ENCODE measurements at places on chromosomes 7 and 10.

- no peak for DNase-seq
Observed at GRCh38 chr10:60950300-60950699, 6.3 kb upstream of the RHOBTB1 start.

DNA sequence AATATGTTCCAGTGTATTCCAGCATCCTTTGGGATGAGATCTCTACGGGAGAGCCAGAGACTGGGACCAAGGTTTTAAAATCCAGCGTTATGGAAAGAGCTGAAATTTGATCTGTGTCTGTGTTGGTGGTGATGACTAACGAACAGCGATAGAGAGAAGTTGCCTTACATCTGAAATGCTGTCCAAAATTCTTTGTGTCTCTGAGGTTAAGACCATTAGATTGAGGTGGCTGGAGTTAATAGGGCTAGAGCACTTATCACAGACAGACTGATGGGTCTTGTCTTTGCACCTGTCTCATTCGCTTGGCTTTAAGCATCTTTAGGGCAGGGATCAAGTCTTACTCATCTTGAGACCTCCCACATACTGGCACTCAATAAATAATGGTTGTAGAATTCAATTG lies 41.0 kb upstream of the RAPGEF5 start:
- DNase-seq: no peak

- no peak for DNase-seq
Observed at GRCh38 chr10:69965919-69966662, 86.6 kb upstream of the MACROH2A2 start.

DNA sequence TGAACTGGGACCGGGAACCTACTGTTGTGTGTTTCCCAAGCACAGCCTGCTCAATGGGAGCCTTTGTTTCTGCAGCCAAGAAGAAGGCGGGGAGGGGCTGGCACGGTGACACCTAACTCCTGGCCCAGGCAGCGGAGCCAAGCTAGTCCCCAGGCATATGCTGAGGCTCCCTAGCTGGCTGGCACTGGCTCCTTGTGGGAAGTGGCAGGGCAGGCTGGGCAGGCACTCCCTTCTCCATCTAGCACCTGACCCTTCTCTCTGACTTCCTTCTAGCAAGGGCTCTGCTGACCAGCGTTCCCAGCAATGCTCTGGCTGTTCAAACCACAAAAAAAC lies 325.0 kb downstream of the PLXNA4 start:
- no peak for DNase-seq

DNA sequence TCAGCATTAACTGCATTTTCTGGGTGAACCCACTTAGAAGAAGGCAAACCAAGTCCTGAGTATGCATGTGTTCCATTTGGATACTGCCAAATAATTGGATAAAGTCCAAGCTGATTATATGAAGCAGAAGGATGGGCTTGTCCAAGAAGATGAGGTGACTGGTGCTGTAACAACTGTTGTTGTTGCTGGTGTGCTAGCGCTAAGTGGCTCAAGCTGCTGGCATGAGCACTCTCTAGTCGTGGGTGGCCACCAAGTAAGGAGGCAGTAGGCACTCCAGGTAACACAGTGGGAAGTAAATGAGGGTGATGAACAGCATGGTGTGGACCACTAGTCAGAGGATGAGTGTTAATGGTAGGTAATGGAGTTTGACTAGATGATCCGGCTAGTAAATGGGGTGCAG lies 80.4 kb downstream of the NRBF2 start:
- no peak for DNase-seq

GRCh38 chr7:105849122-105849855 lies 27.1 kb downstream of the ATXN7L1 start:
- DNase-seq: no peak

DNA sequence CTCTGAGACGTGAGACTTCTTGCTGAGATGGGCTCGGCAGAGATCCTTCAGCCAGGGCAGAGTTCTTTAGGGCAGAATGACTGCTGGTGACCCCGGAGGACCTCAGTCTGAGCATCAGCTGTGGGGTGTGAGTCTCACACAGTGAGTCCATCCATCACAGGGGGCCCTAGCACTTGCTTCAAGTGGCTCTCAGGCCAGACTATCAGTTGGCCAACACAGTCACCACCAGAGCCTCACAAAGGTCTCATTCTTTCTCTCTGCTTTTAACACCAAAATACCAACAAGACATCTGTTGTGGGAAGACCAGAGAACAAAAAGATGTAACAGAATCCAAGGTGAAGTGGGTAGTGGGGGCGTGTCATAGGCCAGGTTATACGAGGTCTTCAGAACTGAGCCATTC lies 345.6 kb upstream of the NRP1 start:
- no peak for DNase-seq

- no peak for DNase-seq
Observed at GRCh38 chr7:40483630-40484029, 348.8 kb downstream of the SUGCT start.

GRCh38 chr10:89245802-89246201 lies 5.8 kb downstream of the LIPA start:
- no peak for DNase-seq

GRCh38 chr7:45921699-45922519 lies 837 bp upstream of the IGFBP3 start:
- peak; percentile 71 for DNase-seq

- peak; percentile 69 for DNase-seq
Observed at GRCh38 chr7:134593530-134594392, 44.9 kb downstream of the AKR1B15 start.

- peak; percentile 4 for DNase-seq
Observed at GRCh38 chr7:12162415-12163113, 48.5 kb upstream of the TMEM106B start.

DNA sequence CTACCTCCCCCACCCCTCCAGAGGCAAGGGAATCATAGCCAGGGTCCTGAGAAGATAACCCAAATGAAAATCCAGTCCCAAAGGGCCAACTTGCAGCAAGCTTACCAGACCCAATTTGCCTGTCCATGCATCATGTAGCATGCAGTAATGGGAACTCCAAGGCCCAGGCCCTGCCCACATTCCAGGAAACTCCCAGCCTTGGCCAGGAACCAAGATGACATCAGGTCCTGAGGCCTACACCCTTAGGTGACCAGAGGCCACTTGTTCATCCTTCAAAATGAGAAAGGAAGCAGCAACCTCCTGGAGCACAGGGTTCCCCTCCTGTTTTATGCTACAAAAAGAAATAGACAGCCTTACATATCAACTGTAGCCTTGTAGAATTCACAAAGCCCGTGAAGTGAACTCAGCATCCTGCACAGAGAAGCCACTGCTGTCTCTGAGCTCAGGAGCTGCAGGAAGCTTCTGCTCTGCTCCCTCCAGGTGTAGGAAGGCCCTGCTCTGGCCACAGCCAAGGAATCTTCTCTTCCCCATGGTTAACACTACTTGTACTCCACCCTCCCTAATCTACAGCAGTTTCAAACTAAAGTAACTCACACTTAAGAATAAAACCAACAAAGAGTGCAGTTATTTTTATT lies 30.3 kb upstream of the GRB10 start:
- DNase-seq: peak; percentile 72

- no peak for DNase-seq
Observed at GRCh38 chr10:71595649-71596048, 123.9 kb downstream of the C10orf105 start.

DNA sequence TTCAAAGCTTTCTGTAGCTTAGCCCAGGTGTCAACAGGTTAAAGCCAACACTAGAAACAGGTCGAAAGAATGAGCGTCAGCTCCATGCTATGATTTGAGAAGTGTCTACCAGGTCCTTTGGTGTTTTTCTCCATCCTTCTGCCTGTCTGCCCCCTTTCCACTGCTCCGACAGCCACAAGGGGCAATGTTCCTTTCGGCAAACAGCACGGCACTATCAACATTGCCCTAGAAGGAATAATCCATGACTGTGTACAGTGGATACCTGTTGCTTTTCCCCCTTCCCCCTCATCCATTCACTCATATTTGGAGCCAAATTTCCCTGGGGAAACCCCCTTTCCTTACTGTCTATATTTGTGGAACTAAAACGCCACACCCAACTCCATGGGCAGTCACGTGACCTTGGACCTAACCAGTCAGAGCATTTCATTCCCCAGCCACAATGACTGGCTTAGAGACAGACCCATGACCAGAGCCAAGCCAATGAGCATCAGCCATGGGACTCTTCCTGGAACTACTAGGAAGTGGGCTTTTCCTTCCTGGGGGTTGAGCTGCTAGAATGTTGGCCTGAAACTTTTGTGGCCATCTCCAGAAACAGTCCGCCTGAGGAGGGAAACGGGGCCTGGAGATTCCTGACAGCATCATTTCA lies 51.5 kb downstream of the AFAP1L2 start:
- no peak for DNase-seq

- DNase-seq: peak; percentile 74
Observed at GRCh38 chr7:131897016-131897789, 340.8 kb upstream of the PODXL start.

DNA sequence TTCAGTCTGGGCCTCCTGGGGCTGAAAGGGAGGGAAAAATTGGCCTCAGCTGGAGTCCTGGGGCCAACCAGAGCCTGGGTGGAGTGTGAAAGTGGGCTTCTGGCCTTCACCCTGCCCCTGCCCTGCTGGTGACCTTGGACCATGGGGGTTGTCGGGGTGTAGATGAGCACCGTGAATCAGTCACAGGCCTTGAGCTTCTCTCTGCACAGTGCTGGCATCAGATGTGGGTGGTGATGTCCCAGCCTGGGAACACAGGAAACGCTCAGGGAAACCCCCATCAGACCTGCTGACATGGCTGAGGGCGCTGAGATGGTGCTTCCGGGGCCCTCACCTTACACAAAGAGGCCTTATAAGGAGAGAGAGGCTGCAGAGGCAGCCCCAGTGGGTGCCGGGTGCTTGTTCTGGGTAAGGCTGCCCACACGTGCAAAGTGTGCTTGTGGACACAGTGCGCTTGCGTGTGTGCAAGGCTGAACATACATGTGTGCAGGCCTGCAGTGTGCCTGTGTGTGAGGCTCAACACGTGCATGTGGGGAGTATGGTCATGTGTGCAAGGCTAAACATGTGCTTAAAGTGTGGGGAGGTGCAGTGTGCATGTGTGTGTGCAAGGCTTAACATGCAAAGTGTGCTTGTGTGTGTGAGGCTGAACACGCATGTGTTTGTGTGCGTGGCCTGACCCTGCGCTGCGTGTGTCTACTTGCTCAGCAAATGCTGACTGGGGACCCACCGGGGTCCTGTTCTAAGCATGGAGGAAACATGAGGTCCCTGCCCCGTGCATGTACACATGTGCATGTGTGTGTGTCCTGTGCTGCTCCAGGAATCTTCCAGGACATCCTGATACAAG lies 6.5 kb downstream of the ARPC1B start:
- DNase-seq: no peak

GRCh38 chr7:158026636-158027265 lies 560.9 kb downstream of the PTPRN2 start:
- no peak for DNase-seq

DNA sequence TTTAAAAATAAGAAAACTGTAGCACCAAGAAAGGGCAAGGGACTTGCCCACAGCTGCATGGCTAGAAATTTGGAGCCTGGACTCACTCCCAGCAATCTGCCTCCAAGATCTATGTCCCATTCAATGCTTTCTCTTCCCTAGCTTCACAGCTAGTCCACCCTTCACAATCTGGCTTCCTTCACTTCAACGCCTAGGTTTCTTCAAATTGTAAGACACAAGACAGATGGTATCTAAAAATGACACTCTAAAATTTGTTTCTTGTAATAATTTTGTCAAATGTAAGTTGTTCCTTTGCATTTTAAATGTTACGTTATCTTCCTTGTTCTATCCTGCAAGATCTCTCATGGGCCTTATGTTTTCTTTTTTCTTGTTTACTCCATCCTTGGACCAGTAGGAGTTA lies 48.6 kb downstream of the CTTNBP2 start:
- DNase-seq: no peak

- DNase-seq: no peak
Observed at GRCh38 chr7:155363852-155364600, 66.3 kb downstream of the INSIG1 start.

- DNase-seq: peak; percentile 22
Observed at GRCh38 chr7:28697913-28698563, 260.1 kb downstream of the TRIL start.

GRCh38 chr7:28408960-28409715 lies 3.2 kb upstream of the CREB5 start:
- DNase-seq: peak; percentile 96

DNA sequence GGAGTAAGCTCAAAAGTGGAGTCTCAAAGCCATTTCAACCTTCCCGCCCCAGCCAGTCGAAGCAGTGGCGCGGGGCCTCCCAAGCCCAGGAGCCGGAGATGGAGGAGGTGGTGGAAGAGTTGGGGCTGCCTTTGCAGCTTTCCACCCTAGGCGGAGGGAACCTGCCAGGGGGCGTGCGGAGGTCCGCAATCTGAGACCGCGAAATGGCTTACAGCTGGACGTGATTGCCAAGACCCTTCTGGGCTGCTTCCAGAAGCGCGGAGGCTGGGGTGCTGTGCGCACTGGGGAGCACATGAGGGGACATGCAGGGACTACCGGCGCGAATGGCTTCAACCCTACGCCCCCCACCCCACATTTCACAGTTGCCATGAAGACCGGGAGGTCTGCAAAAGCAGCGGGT lies 86.2 kb downstream of the PRR15 start:
- DNase-seq: no peak

GRCh38 chr7:134813663-134814396 lies 34.4 kb downstream of the CALD1 start:
- DNase-seq: no peak

GRCh38 chr7:22577470-22578001 lies 77.5 kb upstream of the STEAP1B start:
- peak; percentile 75 for DNase-seq

- peak; percentile 37 for DNase-seq
Observed at GRCh38 chr7:134435161-134435920, 23.6 kb downstream of the AKR1B1 start.

DNA sequence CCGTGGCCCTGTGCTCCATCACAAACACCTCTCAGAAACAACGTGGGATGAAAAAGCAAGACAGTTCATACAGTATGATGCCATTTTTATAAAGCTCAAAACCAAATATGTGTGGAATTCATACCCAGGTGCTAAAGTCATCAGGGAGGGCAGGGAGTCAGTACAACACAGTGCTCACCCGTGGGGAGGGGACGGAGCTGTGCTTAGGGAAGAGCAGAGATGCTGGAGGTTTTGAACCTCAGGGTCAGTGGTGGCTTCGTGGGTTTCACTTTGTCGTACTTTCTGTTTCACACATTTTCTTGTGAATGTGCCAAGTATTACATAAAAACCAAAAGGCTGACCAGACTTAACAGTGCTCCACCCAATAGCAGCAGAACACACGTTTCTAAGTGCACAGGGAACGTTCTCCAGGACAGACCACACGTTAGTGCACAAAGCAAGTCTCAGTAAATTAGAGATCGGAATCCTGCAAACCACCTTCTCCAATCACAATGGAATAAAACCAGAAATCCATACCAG lies 21.2 kb downstream of the ZMIZ2 start:
- DNase-seq: peak; percentile 78

- no peak for DNase-seq
Observed at GRCh38 chr10:22478555-22479334, 133.4 kb downstream of the SPAG6 start.

GRCh38 chr7:135320268-135320667 lies 86.6 kb downstream of the STRA8 start:
- peak; percentile 46 for DNase-seq
